Activated CD4-positive, alpha-beta T cell treated with anti-CD3 and anti-CD28 coated beads, Interleukin-2, amount 50 U/mL, for 1 hour (primary cell): ENCODE measurements at places on chromosomes 16 and 17.

DNA sequence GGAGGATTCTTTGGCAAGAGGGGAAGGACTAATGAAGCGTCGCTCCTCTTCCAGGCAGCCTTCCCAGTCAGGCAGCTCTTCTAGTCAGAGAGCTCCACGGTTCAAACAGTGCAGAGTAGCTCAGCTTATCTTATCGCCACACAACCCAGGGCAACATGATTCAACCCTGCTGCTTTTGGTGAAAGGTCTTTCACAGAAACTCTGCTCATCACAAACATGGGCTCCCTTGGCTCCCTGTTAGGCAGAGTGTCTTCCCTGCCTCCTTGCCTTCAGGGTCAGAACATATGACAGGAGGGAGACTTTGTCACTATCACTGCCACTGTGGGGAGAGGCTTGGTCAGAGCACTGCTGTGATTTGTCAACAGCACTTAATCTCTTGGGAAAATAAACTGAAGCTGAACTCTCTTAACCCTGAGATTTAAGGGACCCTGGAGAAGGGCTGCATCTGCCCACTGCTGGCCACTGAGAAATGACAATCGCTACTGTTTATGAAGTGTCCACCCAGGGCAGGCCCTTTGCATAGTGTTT lies 6.9 kb upstream of the SLC13A2 start:
- no peak for DNase-seq

DNA sequence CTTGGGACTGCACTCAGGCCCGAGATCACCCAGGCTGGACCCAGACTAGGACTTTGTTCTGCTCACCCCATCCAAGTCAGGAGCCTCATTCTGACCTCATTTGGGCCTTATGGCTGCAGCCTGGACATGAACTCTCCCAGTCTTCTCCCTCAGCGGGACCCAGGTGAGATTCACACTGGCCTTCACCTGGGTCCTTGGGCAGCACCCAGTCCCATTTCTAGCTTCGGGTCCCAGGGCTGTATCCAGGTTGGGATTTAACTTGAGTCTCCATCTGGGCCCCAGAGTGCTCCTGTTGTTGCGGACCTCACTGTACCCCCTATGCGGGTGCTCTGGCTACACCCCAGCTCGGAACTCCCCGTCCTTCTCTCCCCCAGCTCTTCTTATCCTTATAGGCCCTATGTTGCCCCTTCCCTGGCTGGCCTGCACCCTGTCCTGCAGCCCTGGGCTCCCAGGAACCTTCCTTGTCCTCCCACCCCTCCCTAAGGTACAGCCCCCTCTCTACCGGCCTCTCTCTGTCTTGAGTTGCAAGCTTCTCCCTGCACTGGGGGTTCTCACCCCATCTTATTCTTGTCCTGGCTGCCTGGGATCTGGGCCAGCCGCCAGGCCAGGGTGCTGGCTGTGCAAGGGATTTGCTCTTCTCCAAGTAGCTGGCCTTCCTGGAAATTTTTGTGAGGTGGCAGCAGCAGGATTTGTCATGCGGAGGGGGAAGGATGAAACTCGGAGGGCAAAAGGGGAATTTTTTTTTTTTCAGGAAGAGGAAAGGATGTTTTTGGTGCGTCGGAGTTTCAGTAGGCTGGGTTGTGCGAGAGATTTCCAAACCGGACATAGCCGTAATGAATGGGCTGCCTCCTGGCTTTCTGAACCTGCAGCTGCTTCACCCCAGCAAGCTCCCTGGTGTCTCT lies 904 bp downstream of the MAP2K3 start:
- DNase-seq, result no peak

DNA sequence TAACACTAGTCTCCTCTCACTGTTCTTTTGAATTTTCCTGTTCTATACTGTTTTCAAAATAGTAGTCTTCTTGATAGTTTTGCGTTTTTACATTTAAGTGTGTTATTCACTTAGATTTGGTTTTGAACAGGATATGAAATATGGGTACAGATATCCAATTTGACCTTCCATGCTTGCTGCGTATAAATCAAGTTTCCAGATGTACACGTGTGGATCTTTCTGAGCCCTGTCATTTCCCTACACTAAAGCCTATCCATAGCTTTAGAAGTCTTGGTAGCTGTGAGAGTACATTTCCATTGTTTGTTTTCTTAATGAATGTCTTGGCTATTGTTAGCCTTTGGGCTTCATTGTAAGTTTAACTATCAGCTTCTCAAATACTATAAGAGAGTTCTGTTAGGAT lies 20.4 kb downstream of the CYLD start:
- DNase-seq, result no peak

DNA sequence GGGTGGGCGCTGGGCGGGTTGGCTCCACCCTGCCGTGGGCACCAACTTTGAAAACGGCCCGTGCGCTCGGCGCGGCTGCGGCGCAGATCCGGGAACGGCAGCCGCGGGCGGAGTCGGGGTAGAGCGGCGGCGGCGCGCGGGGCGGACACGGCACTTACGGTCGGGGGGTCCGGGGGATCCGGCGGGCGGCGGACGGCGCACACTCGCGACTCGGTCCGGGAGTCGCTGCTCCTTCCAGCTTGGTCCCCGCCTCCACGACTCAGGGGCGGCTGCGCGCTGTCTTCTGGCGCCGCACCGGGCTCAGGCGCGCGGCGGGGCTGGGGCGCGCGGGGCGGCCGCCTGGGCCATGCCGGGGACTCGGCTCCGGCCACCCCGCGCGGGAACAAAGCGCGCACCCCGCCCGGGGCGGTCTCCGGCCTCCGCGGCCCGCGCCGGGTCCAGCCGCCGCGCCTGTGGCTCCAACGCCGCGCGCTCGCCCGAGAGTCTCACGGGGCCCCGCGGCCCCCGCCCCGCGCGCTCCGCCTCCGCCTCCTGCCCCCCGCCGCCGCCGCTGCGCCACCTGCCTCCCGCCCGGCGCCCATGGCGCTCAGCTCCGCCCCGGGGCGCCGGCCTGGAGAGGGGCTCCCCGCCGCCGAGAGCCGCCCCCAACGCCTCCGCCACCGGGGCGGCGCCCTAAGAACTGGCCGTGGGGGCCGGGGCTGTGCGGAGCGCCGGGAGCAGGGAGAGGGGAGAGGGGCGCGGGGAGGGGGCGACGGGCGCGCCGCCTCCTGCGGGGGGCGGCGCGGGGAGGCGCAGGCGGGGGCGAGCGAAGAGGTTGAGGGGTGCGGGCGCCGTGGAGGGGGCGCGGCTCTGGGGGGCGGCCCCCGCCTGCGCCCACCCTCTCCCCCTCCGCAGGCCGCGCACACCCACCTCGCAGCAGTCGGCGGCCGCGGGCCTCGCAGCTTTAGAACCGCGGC lies 35.9 kb downstream of the CBFA2T3 start:
- no peak for DNase-seq

GRCh38 chr17:33712120-33712519 lies 419.0 kb upstream of the ASIC2 start:
- no peak for DNase-seq

GRCh38 chr16:50697881-50698767 lies 4.7 kb downstream of the NOD2 start:
- DNase-seq, result no peak

- DNase-seq, result peak; percentile 37
These were observed at the start of gene ST6GALNAC2 for GRCh38 chr17:76585649-76586593. ST6GALNAC2 (minus strand) TSS chr17:76585860; CDS start chr17:76585808, 52 bp downstream.

GRCh38 chr16:81994485-81994884 lies 16.8 kb downstream of the SDR42E1 start:
- DNase-seq, result no peak

DNA sequence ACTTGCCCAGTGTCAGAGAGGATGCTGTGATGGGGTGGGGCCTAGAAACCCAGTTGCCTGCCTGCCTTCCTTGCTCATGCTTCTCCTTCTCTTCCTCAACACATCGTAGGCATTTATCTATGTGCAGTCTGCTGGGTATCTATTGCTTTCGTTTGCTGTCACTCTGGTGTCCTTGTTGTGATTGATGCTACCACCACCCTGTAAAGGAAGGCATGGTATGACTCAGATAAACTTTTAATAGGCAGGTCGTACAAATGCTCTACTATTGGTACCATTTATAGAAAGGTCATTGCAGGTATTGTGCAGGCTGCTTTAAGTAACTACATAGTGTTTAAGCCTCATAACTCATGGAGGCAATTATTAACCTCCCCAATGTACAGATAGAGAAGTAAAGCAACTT lies 368.9 kb downstream of the UTP18 start:
- DNase-seq, result no peak

DNA sequence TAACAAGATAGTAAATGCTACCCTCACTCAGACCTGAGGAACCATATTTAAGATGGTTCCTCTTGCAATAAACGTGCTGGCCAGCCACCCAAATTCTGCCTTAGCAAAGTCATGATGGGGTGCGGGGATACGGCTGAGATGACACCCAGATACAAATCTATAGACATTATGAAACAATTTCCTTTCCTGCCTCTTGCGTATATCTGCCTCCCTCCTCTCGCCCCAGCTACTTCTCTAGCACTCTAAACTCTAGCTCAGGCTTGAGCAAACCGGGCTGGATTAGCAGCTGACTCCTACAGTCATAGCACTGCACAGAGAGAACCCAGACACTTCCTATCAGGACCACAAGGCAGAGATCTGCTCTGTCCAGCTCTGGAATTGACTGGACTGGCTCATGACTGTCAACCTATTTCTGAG lies 22.3 kb downstream of the CD300LF start:
- no peak for DNase-seq

- DNase-seq, result no peak
These were observed 31.0 kb downstream of the TBX21 start for GRCh38 chr17:47763913-47764582.
